ENCODE measurements at places on chromosomes 2 and 18. TPM values are rescaled to one million over a fixed set of nuclear protein-coding genes. Genes with fewer than 3 reads are reported as not detected.

- DNase-seq = no peak
Measured at GRCh38 chr2:232609607-232610006, 23.8 kb upstream of the EFHD1 start.

DNA sequence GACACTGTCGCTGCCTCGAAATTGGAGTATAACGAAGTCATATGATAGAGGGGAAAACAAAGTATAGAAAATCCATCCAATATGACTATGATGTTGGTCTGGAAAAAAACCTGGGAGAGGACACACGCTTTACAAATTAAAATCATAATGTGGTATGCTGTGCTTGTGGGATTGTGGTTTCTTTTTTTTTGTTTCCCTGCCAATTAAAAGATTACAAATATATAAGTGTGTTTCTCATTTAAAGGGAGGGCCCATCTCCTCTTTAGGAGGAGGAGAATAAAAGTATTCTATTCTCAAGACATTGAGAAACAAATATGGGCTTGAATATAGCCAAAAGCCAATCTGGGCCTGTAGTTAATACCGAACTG, 86.6 kb downstream of the EPHA4 start:
- DNase-seq = no peak

REG3A gene
- not detected for total RNA-seq

SERPINB12 gene
- total RNA-seq = not detected

Measured in lung (tissue), 17 donors.